ENCODE measurements at places on chromosomes 12 and 14.

DNA sequence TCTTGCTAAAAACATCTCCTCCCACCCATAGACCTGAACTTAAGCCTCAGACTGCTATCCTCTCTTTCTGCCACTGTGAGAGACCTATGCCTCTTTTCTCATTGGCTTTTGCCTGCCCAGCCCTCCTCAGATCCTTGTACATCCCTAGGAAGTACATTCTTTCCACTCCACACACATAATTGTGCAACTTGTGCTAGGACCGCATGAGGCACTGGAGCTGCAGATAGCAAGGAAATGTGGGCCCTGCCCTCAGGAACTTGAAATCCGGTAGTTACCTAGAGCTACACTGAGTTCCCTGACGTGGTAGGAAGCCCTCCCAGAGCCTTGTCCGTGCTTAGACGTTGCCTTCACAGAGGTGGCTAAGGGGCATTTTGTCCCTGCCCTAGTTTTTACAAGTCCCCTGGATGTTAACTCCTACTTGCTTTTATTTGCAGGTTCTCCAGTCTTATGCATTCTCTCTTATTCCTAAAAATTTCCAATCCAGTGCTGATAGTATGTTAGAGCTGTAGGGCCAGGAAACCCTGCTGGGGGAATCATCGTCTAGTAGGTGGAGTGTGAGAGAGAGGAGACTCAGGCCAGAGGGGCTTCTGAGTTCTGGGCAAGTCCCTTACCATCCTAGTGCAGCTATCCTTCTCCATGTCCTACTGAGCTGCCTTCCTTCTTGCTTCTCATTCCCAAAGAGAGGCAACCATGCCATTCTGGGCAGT, 41.3 kb downstream of the NTF3 start:
- no peak for DNase-seq

DNA sequence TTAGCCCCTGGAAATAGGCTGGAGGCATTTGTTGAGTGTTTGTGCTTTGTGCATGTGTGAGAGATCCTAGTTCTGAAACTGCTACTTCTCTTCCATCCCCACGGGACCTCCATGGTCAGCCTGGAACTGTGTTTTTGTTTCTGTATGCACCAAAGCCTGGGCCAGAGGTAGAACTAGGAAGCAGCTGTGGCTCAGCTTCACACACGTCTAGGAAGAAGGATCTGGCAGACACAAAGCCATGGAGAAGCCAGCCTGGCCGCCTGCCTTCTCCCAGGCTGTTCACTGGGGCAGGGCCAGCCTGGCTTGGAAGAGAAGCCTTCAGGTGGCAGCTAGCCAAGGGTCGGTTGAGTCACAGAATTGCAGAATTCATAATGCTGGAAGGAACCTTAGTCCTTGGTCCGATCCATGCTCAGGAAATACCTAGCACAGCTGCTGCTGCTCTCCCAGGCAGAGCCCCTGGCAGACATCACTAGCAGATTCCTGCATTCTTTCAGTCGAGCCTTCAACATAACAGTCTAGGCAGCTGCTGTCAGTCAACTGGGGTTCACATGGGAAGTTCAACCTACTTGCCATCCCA, 27.0 kb downstream of the RIN3 start:
- no peak for DNase-seq

GRCh38 chr12:80752464-80752863, 35.8 kb downstream of the MYF5 start:
- no peak for DNase-seq

GRCh38 chr12:107779077-107779831, 4.8 kb downstream of the ASCL4 start:
- no peak for DNase-seq

DNA sequence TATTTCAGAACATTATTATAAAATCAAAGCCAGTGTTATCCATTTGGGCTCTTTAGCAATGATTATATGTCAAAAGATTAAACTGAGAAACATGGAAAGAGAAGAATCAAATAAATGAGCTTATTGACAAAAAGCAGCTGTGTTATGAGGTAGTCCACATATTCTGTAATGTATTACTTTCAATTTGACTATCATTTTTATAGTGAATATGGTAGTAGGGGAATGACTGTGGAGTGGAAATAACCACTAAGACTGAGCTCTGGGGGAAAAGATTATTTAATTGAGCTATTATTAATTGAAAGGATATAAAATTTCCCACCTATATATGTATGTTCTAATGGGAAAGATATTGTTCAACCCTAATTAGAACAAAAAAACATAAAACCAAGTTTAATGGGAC, 381.3 kb downstream of the TMTC2 start:
- no peak for DNase-seq

- DNase-seq = no peak
Observed at GRCh38 chr12:105993766-105994555, 144.8 kb downstream of the NUAK1 start.

- peak; percentile 56 for DNase-seq
Observed at GRCh38 chr12:27969624-27970400, 2.7 kb downstream of the PTHLH start.

Data from activated T-cell treated with anti-CD3 and anti-CD28 coated beads for 48 hours (primary cell).